ENCODE measurements at places on chromosomes 11 and 22.
A peak's percentile ranks its signal among the peaks of the same experiment; 100 is the strongest.

- DNase-seq, result no peak
These were observed 281.8 kb upstream of the PLET1 start for GRCh38 chr11:112542479-112542878.

GRCh38 chr11:92907671-92908070 is 61.8 kb upstream of the MTNR1B start:
- no peak for DNase-seq

DNA sequence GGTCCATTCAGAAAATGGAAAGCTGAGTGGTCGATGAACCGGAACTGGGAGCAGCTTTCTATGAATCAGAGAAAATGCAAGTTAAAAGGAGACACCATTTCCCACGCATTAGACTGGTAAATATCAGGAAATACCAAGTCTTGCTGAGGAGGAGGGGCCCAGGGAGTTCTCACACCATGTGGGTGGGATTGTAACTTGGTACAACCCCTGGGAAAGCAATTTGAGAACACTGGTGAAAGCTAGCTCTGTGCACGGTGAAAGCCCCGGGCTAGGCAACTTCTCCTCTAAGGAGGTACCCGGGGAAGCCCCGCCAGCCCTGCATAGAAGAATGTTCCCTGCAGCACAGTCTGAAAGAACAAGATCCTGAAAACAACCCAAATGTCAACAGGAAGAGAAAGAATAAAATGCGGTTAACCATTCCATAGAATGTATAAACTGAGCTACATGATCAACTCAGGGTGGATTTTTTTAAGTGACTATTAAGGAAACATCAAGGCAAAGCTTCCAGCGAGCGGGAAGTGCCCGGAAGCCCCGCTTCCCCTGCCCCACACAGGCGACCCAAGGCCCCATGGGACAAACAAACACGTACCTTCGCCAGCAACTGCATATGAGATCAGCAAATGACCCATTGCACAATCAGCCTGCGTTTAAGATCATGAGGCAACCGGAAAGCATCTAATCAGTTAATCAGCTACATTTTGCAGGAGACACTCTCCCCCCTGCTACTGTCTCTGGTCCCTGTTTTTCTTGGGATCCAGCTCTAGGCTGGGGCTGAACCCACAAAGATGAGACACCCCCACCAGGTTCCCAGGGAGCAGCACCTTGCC is 11.3 kb downstream of the SHANK2 start:
- DNase-seq, result no peak

GRCh38 chr11:63869171-63869591 is 30.3 kb downstream of the MARK2 start:
- no peak for DNase-seq

DNA sequence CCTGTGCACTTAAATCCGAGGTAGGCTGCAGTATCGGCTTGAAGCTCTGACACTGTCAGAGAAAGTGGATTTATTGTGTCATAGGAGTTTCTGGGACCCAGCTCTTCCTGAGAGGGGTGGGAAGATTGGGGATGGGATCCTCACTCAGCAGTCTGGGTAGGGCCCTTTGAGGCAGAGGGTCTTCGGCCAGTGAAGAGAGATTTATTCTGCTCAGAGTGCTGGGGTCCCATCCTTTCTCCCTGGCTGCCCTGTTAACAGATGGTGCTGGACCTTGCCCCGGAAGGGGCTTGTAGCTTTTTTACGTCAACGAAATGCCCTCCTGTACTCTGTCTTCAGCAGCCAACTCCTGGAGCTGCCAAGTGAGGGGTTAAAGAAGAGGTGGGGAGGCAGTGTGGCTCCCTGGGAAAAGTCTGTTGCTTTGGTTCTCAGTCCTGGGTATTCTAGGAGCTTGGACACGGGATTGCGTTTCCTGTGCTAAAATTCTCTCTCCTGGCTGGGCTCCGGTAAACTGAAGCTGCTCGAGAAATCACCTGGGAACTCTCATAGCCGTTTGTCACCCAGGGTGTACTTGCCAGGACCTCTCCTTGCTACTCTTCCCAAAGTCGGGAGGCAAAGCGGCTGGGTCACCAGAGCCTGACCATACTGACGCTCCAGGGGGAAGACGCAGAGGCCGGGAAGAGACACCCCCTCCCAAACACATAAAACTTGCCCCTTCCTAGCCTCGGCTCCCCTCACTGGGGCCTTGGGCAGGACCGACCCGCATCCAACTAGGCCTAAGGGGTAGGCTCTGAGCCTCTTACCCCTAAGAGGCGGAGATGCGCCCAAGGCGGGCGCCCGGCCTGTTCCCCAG is 806 bp upstream of the SMDT1 start:
- no peak for DNase-seq

DNA sequence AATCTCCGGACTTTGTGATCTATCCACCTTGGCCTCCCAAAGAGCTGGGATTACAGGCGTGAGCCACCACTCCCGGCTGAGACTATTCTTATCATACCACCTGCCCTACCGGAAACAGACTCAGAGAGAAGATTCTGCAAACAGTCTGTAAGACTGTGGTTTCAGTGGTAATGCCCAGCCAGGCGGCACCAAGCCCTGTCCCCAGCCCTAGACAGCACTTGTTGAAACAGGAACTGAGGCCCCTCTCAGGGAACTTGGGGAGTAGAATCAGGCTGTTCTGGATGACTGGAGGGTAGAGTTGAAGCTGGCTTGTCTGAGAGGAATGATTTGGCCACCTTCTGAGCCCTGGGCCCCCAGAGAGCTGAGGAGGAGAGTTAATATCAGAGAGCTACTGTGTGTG is 1.3 kb upstream of the INSC start:
- peak; percentile 78 for DNase-seq

GRCh38 chr11:75499423-75500190 is 26.1 kb downstream of the GDPD5 start:
- no peak for DNase-seq

DNA sequence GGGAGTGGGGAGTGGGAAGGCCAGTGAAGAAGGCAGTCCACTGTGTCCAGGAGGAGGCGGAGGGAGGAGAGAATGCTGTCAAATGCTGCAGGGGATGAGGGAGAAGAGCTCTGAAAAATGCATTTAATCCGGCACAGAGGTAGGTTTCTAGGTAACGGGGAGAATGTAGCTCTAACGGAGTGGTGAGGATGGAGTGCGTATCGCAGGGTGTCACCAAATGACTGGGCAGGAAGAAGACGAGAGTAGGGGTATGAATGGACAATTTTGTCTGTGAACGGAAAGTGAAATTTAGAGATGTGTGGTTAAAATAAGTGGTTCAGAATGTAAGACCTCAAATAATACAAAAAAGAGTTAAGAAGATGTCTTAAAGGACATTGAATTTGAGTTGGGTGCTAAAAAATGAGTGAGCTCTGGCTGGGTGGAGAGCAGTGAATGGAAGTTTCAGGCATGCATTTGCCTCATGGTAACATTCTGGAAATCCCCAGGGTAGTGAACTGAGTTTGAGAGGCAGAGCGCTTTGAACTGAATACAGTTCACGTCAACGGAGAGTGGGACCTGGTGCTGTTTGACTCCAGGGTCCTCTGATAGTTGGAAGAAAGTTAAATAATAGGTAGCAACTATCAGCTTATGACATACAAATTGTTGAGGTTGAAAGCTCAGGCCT is 81.3 kb upstream of the CADM1 start:
- DNase-seq, result no peak

DNA sequence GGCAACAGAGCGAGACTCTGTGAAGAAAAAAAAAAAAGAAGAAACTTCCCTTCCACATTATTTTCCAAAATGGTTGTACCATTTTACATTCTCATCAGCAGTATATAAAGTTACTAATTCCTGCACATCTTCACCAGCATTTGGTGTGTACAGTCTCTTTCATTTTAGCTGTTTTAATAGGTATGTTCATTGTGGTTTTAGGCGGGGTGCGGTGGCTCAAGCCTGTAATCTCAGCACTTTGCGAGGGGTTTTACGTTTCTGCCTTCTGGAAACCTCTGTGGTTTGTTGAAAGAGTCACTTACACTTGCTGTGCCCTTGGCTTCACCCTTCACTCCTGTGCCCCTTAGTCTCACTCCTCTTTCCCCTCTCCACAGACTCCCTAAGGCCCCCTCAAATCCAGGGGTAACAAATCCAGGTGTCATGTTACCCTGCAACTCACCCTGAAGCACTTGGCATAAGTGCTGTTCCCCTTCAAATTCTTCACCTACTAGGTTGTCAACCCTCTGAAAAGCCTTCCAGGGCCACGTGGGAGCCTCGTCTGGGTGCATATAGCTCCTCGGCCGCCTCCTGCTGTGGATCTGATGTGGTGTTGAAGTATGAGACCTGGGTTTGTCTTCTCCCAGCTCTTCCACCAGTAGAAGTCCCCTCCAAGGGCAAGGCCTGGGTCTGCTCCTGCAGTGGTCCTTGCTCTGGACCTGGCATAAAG is 20.8 kb downstream of the TOB2 start:
- no peak for DNase-seq

GRCh38 chr11:111938687-111939160 is 1.6 kb downstream of the DIXDC1 start:
- DNase-seq, result peak; percentile 30

GRCh38 chr11:11142430-11142829 is 210.6 kb downstream of the CSNK2A3 start:
- DNase-seq, result no peak

- peak; percentile 58 for DNase-seq
These were observed 38.5 kb downstream of the TNRC6B start for GRCh38 chr22:40216041-40216756.

- DNase-seq, result no peak
These were observed 68.5 kb upstream of the SLC35C1 start for GRCh38 chr11:45736424-45736823.

DNA sequence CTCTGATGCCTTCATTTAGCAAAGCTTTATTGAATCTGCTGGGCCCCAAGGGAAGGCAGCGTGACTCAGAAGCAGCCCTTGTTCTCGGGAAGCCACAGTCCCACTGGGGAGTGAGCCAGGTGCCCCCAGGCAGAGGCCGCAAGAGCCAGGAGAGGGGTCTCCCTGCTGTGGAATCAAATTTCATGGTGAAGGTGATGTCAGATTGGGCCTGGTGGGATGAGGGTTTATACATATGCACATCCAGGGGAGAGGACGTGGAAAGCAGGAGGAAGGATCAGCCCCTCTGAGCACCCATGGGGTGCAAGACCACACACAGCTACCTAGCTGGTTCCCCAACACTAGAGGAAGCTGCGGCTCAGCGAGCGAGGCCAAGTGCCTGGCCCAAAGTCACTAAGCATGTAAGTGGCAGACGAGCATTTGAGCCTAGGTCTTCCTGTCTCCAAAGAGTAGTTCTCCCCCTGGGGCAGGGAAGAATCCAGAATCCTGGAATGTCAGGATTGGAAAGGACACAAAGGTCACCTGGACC is 2.0 kb downstream of the SYNGR1 start:
- peak; percentile 53 for DNase-seq

- no peak for DNase-seq
These were observed 88.1 kb upstream of the IGLL5 start for GRCh38 chr22:22799561-22799960.

- peak; percentile 59 for DNase-seq
These were observed 86.6 kb downstream of the DGCR2 start for GRCh38 chr22:19035474-19036228.

GRCh38 chr22:50674130-50674500 is 1.5 kb downstream of the SHANK3 start:
- no peak for DNase-seq

DNA sequence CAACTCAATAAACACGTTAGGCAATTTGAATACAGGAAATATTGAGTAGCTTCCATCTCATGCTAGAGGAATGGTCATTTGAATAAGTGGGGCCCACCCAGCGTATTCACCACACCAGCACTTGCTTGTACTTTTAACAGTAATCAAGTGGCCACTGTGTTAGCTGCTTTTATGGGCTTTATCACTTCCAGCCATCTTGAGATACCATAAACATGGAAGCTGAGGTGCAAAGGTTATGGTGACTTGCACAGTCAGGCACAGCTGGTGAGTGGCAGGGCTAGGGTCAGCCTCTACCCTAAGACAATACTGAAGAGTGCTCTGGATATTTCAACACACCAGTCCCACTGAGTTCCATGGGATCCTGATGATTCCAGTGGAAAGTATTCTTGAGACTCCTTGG is 6.7 kb downstream of the JOSD1 start:
- no peak for DNase-seq

GRCh38 chr11:106733635-106734034 is 284.6 kb downstream of the GUCY1A2 start:
- no peak for DNase-seq

- no peak for DNase-seq
These were observed 86.9 kb upstream of the ANO3 start for GRCh38 chr11:26245046-26245445.

DNA sequence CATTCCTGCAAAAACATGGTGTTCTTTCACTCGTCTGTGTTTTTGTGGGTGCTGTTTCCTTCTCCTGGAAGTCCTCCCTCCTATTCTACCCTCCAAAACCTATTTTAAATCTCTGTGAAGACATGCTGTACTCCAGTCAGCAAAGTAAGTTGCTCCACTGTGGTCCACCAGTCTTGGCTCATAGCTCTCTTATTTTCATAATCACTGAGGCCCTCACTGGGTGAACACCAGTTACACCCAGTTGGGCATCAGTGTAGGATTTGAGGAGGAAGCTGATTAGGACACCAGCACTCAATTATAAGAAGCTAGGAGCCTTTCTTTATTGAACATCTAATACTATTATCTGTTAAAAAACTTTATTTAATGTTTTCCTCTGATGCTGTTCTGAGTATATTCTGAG is 23.9 kb upstream of the EED start:
- DNase-seq, result no peak

GRCh38 chr22:47042116-47042825 is 279.8 kb downstream of the TBC1D22A start:
- no peak for DNase-seq

- no peak for DNase-seq
These were observed 11.2 kb downstream of the C22orf31 start for GRCh38 chr22:29050457-29050856.

- DNase-seq, result no peak
These were observed 451.3 kb downstream of the METTL15 start for GRCh38 chr11:28559492-28559891.

- DNase-seq, result no peak
These were observed 1850.2 kb upstream of the RAG2 start for GRCh38 chr11:38448284-38448683.
